ENCODE measurements at places on chromosomes 2 and 18.

- peak; percentile 56 for DNase-seq
Observed at GRCh38 chr2:105438104-105438929, 39.5 kb upstream of the FHL2 start.

DNA sequence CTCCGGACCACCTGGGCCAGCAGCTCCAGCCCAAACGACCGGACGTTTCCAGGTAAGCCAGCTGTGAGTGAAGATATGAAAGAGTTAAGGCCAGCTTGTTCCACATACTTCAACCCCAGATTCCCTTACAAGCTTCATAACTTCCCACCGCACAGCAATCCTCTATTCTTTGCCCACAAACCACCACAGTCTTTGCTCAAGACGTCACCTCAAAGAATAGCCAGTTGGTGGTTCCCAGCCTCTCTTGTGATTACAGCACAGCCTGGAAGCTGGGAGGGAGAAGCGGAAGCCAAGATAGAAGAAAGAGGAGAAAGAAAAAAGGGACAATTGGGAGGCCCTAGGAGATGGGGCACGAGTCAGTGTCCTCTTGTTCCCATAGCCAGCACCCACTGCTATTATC, 70.6 kb downstream of the NRP2 start:
- DNase-seq: no peak

GRCh38 chr2:204545861-204546735, 823 bp downstream of the PARD3B start:
- peak; percentile 9 for DNase-seq

- no peak for DNase-seq
Observed at GRCh38 chr2:100228967-100229366, 86.6 kb upstream of the AFF3 start.

GRCh38 chr2:215746887-215747615, 266.3 kb downstream of the MREG start:
- DNase-seq: no peak

- DNase-seq: no peak
Observed at GRCh38 chr2:109265369-109265768, 136.4 kb downstream of the SH3RF3 start.

DNA sequence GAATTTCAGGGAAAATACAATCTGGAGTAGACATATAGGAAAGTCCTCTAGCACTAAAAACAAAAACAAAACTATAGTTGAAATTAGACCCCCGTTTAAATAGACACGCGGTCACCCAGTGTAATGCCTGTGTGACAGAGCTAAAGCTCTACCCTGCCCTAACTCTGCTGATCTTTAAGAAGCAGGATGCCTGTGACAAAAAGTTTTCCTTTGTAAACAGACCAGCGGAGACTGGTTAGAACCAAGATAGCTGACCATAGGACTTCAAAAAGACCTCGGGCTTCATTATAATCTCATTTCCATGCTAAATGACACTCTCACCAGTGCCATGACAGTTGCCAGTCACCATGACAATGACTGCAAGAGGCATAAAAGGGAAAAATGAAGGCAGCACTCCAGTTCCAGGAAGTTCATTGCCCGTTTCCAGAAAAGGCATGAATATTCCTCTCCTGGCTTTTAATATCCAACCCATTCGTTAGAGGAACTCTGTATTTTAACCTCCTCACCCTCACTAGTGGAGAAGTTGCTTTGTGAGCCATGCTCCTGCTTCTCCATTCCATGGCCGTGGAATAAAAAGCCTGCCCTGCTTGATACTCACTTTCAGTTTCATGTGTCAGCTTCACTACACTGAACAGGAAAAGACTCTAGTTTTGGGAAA, 157.2 kb upstream of the COPS8 start:
- DNase-seq: no peak

- DNase-seq: no peak
Observed at GRCh38 chr18:37299471-37300304, 265.9 kb downstream of the CELF4 start.

GRCh38 chr2:33215299-33215698, 261.1 kb upstream of the RASGRP3 start:
- peak; percentile 15 for DNase-seq

DNA sequence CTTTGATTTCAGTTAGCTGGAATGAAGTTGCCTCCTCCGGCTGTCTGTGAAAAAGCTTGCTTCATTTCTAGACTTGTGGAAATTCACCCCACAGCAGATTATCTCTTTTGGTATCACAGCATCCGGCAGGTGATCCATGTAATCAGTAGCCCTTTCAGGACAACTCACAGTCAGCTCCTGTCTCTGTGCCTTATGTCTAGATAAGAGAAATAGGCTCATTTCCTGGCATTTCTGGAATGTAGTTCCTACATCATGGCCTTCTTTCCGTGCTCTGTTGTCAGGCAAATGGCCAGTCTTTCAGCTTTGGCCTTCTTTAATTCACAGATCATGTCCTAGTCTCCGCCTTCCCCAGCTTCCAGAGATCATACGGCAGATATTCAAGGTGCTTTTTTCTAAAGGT, 455.4 kb downstream of the NUP35 start:
- DNase-seq: no peak

DNA sequence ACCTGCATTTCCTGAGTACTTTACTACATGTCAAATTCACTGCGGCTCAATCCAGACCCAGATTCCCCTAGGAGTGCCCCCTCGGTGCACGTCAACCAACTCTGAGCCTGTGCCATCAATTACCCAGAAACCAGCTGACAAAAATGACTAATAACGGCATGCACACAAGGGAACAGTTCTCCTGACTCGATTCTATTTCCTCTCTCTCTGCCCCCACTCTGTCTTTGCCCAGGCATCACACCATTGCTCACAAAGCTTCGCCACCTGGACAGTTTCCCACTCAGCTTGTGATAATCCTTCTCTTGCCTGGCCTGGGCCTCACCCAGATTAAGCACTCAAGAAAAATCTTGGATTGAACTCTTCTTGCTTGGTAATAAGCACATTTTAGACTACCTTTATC, 115.3 kb upstream of the NDUFV2 start:
- peak; percentile 84 for DNase-seq

GRCh38 chr2:45922577-45922988, 271.1 kb downstream of the PRKCE start:
- peak; percentile 91 for DNase-seq

DNA sequence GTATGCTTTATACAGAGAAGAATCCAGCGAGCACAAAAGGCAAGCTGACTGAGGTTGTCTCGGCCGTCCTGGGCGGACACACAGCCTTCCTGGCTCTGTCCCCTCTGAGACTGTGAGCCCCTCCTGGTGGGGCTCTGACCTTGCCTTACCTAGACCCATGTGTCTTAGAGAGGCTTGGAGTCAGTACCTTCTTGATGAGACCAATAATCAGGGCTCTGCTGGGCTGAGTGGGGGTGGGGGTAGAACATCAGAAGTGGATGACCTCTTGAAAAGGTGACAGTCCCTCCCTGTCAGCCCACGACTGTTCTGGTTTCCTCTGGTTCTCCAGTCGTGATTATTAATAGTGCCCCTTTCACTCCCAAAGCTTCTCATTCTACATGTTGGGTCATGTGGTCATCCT, 31.2 kb downstream of the TWIST2 start:
- DNase-seq: no peak

DNA sequence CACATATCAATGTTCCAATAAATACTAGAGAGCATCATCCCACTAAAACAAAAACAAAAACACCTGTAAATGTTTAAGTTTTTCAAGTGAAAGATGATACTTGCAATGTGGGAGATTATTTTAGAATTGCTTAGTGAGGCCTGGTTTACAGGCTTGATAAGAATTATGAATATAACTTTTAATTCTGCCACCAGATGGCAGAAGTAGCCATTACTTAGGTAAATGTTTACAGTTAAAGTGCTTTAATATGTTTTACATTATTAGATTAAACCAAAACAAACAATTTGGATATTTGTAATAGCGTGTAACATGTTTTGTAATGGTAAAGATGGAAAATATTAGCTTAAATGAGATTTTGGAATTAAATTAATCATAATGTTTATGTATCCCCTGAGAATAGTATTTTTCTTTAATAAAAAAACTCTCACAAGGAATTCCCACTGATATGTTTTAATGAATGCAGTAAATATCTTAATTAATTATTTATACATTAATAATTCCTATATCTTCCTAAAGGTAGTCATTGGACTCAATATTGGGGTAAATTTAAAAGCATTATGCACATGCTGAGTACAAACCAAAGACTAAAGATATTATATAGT, 522.0 kb downstream of the SPAG16 start:
- no peak for DNase-seq

DNA sequence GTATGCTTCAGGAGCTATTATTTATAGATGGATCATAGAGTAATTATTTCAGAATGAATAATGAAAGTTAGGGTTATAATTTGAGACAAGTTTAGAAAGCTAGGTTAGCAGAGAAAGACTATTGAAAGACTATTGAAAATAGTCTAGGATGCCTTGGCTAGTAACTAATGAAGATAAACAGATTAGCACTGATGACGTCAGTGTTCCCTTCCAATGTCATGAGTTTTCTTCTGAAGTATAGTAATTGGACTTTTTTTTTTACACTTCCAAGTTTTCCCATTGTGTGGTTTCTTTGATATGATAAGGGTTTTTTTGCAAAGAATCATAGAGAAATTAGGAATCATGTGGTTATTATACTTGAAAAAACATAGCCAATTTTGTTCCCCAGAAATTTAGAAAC, 1041.5 kb upstream of the CRIM1 start:
- no peak for DNase-seq

GRCh38 chr18:21242141-21242779, at the start of gene GREB1L:
GREB1L (plus strand) TSS chr18:21242232; CDS start chr18:21383519, 141,287 bp downstream.
- DNase-seq: peak; percentile 78

GRCh38 chr18:58547864-58548263, 81.0 kb downstream of the ALPK2 start:
- DNase-seq: no peak

GRCh38 chr2:171404719-171405118, 29.1 kb downstream of the METTL8 start:
- DNase-seq: no peak

GRCh38 chr18:77016936-77017335, 115.6 kb downstream of the MBP start:
- no peak for DNase-seq

DNA sequence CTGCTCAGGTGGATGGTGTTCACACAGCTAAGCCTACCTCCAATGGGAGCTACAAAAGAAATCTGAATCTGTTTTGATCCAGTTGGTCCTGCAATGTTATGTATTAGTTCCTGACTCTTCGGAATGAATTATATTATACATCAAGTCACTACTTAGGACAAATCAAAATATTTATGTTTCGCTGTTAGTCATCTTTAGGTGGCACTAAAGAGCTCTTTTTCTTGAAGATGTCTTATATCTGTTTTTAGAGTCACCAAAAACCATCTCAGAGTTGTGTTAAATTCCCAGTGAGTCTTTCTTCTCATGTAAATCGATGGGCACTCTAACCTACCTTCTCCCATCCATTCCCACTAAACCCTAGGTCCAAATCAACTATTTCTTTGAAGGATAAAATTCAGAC, 2.2 kb downstream of the DNER start:
- no peak for DNase-seq

DNA sequence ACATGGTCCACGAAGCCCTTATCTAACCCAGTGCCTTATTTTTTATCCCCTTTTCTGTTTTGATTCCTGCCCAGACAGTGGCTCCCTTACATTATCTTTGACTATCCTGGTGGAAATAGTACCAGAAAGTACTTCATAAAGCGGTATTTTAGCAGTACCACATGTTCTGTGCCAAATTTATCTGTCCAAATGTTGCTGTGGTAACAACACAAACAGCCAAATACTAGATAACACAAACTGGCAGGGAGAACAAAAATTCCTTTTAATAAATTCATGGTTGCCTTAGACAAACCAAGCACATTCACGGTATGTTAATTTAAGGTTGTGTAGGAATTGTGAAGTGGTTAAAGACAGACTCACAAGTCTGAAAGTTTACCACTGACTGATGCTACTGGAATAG, 187.9 kb upstream of the LHCGR start:
- no peak for DNase-seq

Data from WERI-Rb-1 (cell line).